Panc1 (cell line): ENCODE measurements at places on chromosomes 16 and 17. TPM values are rescaled to one million over a fixed set of nuclear protein-coding genes. Genes with fewer than 3 reads are reported as not detected.
A peak's percentile ranks its signal among the peaks of the same experiment; 100 is the strongest.

GRCh38 chr17:31374094-31374447 lies 17.4 kb upstream of the RAB11FIP4 start:
- H3K4me1 ChIP-seq = no peaks in the 10 kb centered on the region
- peaks cover 21% of the 10 kb centered on the region; the same call in 1 of the 2 replicates for H3K36me3 ChIP-seq
- H3K4me3 ChIP-seq = no peak overlapping the region
- DNase-seq = no peak
- H3K27ac ChIP-seq = no peak overlapping the region
- no peaks in the 10 kb centered on the region for H3K27me3 ChIP-seq

- no peaks in the 10 kb centered on the region for H3K27me3 ChIP-seq
- peaks cover 7% of the 10 kb centered on the region for H3K4me1 ChIP-seq
- H3K27ac ChIP-seq = peak overlapping the region; percentile 84
- peak overlapping the region; percentile 87 for H3K4me3 ChIP-seq
- no peak for DNase-seq
Measured at GRCh38 chr16:58684001-58684353, 593 bp downstream of the SLC38A7 start.

- no peak overlapping the region for H3K4me3 ChIP-seq
- no peak for DNase-seq
- H3K27me3 ChIP-seq = no peaks in the 10 kb centered on the region
- peaks cover 8% of the 10 kb centered on the region for H3K4me1 ChIP-seq
- no peak overlapping the region for H3K27ac ChIP-seq
Measured at GRCh38 chr16:75081179-75081859, 35.3 kb downstream of the LDHD start.

KLHL10 gene
- total RNA-seq = not detected

DNA sequence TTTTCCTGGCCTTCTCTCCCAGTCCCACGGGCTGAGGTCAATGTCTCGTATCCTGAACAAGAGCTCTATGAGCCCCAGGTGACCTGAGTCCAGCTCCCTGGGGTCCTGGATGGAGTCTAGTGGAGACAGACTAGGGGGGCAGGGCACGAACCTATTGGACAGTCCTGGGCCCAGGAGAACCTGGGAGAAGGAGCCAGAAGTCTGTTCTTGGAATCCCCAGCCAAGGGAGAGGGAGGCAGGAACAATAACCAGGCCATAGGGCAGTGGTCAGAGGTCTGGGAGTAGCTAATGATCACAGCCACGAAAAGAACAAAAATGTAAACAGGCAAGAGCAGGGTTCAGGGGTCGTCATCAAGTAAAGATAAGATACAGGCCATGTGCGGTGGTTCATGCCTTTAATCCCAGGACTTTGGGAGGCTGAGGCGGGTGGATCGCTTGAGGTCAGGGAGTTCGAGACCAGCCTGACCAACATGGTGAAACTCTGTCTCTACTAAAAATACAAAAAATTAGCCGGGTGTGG lies 60.8 kb downstream of the COPRS start:
- DNase-seq = no peak
- H3K27ac ChIP-seq = no peak overlapping the region
- no peaks in the 10 kb centered on the region for H3K27me3 ChIP-seq
- no peaks in the 10 kb centered on the region for H3K4me1 ChIP-seq

GRCh38 chr16:82024316-82024715 lies 10.7 kb upstream of the HSD17B2 start:
- no peak overlapping the region for H3K27ac ChIP-seq
- H3K27me3 ChIP-seq = peaks cover 4% of the 10 kb centered on the region; the same call in 1 of the 2 replicates
- DNase-seq = no peak
- no peaks in the 10 kb centered on the region for H3K4me1 ChIP-seq
- H3K4me3 ChIP-seq = no peak overlapping the region
- no peaks in the 10 kb centered on the region for H3K36me3 ChIP-seq

- peak overlapping the region; percentile 84 for H3K4me3 ChIP-seq
- peak overlapping the region; percentile 93 for H3K27ac ChIP-seq
- DNase-seq = no peak
- H3K36me3 ChIP-seq = peaks cover 2% of the 10 kb centered on the region; the same call in 1 of the 2 replicates
- peaks cover 45% of the 10 kb centered on the region for H3K4me1 ChIP-seq
- no peaks in the 10 kb centered on the region for H3K27me3 ChIP-seq
Measured at GRCh38 chr16:3459401-3460090, 16.1 kb downstream of the NAA60 start.

GRCh38 chr17:83121921-83122820 lies 42.8 kb downstream of the METRNL start:
- DNase-seq = no peak
- H3K27me3 ChIP-seq = peaks cover 3% of the 10 kb centered on the region; the same call in 1 of the 2 replicates
- H3K27ac ChIP-seq = no peak overlapping the region
- H3K4me3 ChIP-seq = no peak overlapping the region
- no peaks in the 10 kb centered on the region for H3K4me1 ChIP-seq

DNA sequence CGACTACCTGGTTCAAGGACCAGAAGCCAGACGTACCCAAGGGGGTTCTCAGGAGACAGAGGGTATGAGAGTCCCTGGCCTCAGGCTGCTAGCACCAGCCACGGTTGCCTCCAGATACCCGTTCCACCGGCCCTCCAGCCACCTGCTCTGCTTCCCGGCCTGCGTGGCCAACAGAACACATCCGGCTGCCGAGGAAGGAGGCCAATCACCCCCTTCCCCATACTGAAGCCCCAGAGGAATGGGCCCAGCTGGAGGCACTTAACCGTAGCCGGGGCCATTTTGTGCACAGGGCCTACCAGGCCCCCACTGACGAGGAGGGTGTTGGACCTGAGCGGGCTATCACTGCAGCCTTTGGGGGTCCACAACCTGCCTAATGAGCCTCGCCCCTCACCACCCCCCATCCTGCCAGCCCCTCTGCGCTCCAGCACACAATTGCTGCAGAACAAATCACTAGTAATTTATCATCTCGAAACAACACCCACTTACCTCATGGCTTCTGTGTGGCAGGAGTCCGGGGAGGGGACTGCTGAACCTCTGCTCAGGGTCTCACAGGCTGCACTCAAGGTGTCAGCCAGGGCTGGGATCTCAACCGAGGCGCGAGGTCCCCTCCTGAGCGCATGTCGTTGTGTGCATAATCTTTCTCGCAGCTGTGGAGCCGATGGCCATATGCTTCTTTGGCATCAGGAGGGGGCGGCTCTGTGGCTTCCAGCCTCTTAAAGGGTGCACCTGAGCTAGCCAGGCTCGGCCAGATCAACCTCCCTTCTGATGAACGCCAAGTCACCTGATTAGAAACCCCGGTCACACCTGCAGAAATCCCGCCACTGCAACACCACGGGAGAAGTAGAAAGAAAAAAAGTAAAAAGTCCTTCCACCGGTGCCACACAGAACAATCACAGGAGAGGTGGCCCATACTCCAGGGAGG lies 10.1 kb upstream of the KREMEN2 start:
- H3K4me3 ChIP-seq = no peak overlapping the region
- no peak overlapping the region for H3K27ac ChIP-seq
- no peaks in the 10 kb centered on the region for H3K27me3 ChIP-seq
- no peaks in the 10 kb centered on the region for H3K36me3 ChIP-seq
